ENCODE measurements at places on chromosomes 2 and 18.

DNA sequence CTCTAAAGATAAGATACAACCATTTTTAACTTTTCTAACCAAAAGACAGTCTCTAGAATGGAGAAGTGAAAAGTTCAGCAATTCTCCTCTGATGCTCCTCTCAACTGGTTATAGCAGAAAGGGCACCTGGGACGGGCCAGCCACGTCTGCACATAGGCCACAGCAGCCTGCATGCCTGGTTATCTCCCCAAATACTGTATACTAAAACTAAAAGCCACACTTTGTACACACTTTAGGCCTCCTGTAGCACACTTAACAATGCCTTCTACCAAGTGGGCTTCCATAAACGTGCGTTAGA lies 179.1 kb downstream of the ANKRD44 start:
- DNase-seq, result no peak

DNA sequence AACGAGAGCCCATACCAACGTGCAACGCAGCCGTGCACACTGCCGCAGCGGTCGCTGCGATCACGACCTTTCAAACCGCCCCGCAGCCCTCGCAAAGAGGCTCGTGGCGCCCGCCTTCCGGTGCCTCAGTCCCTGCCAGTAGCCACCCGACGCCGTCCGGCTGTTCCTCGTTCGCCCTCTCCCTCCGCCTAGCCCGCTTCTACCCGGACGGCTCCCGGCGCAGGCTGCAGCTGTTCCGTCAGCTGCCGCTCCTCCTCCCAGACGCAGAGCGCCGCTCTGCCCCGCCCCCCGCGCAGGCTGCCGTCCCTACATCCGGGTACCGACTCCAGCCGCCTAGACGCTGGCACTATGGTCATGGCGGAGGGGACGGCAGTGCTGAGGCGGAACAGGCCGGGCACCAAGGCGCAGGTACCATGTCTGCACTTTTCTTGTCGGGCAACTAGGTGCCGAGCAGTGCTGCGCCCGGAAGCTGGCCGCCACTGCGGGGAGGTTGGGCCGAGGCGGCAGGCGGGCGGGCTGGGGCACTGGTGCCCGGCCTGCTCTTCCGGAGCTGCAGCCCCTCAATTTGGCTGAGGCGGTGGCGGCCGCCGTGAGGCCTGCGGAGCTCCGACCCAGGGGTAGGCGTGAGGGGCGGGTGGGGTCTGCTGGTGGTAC lies at the start of gene MOB4:
TSS of gene MOB4 (plus strand) at position 328 of the 654 bp plus-strand sequence. CDS start at position 349, 21 bp downstream.
- peak; percentile 95 for DNase-seq

- DNase-seq, result no peak
These were observed 75.4 kb downstream of the EPC2 start for GRCh38 chr2:148719941-148720436.

GRCh38 chr2:228600265-228600664 lies 418.8 kb upstream of the SPHKAP start:
- no peak for DNase-seq

DNA sequence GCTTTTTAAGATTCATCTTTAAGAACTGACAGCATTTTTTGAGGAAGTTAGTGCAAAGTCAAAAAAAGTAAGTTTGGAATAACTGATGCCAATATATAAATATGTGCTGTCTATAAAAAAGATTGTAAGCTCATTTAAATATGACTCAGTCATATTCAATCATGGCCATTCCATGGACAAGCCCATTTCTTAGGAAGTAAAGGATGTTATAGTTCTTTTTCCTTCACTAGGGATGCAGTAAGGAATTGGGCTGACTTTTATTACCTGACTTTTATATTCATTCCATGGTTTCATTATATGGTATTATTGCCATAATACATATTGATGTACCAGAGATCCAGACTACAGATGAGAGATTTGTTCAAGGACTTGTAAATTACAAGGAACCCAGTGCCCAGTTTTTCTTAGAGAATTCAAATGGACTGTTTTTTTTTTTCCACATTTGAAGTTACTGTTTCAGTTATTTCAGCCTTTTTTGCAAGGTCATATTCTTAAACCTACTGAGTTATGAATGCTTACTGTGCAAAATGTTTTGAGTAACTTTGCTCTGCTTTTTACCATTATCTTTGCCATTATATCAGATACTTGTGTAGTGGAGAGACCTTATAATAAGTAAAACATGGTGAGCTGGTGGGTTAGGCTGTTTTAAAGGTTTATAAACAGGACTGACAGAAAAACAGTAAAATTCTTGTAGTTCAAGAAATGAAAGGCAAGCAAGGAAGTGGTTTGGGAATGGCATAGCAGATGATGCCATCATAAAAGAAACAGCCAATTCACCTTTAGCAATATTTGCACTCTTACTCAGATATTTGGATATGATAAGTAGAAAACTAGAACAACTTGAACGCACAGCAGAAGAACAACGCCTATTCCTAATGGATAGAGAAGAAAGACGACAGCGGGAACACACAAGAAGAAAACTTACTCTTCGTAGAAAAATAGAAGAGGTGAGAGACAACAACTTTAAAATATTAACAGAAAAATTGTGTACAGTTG lies 7.6 kb downstream of the FSIP2 start:
- no peak for DNase-seq

DNA sequence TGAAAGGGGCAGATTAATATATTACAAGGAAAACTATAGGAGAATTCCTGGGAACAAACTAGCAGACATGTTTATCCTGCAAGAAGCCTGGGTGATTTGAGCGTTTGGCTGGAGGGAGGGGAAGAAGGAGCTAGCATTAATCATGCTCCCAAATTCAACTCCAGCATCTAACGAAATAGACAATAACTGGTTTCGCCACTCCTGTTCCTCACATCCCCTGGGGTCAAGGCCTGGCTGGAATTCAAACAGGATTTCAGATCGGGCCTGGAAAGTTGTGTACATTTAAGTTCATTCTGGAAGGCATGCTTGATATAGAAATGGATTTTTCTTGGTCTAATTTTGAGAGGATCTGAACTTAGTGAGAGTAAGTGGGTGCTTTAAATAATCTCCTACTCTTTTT lies 126.1 kb upstream of the CTAGE1 start:
- DNase-seq, result no peak

DNA sequence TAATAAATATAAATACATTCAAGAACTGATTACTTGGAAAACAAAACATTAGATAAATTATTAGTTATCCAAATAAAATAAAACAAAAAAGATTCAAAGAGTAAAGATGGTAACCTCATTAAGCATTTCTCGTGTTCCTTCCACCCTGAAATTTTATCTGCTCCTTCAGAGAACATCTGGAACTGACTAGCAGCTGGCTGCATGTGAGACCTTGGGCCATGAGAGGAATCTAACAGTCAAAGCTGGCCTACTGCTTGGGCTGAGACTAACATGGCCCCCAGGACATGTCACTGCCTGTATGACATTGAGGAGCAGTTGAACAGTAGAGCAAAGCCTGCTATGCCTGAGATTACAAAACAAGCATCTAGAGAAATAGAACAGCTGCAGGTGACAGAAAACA lies 208.5 kb upstream of the ZSWIM2 start:
- no peak for DNase-seq

GRCh38 chr2:106080959-106081358 lies 113.1 kb downstream of the UXS1 start:
- DNase-seq, result no peak

DNA sequence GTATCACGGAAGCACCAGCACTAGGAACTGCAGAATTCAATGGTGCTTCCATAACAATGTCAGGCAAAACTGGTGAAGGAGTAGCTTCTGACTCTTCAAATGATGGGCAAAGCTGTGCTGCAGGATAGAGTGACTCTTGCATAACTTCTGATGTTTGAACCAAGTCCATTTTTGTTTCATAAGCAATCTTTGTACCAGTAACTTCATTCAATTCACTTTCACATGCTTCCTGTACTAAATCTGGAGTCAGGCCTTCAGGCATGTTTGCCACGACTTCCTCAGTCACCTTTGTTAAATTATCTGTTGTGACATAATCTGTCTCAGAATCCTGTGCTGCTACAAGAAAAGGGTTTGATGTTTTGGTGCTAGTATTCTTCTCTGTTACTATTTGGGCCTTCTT lies 24.0 kb downstream of the RTN4 start:
- no peak for DNase-seq

DNA sequence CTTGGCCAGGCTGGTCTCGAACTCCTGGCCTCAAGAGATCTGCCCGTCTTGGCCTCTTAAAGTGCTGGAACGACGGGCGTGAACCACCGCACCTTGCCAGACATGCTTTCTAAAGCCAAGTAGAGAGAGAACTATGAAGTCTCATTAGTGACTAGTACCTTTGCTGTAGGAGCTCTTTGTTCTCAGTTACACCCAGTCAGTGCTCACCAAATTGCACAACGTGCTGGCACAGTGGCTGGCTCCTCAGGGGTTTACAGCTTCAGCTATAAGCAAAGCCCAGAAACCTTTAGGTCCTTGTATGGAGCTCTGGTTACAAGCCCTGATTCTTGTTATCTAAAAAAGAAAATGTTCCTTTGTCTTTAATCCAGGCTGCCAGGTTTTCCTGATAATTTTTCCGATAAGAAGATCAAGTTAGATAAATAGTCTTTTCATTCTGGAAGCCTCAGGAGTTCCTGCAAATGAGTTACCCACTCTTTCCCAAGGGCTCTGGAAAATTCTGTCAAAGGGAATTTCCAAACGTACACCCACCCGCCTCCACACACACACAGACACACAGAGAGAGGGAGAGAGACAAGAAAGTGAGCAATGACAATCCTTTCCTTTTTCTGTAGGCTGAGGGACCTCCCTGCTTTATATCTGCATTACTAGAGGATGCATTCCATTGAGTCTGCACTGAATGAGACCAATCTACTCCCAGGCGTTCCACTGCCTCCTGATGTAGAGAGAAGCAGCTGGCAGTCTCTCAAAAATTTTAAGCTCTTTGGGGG lies 100.2 kb upstream of the CSRNP3 start:
- DNase-seq, result no peak

DNA sequence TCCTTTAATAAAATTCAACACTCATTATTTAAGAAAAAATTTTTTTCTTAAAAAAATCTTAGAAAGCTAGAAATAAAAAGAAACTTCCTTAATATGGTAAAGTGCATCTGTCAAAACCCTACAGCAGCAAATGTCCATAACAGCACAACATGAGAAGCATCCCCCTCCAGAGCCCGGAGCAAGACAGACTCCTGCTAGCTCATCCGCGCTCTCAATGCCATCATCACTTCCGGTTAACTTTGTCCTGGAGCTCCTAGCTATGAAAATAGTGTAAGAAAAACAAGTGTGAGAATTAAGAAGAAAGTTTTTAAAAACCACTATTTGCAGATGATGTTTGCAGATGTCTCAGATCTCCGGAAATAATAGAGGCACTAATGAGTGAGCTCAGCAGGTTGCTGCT lies 103.1 kb downstream of the TEX51 start:
- no peak for DNase-seq

GRCh38 chr2:219292616-219293015 lies 13.4 kb downstream of the DNAJB2 start:
- DNase-seq, result peak; percentile 1

- DNase-seq, result no peak
These were observed 15.0 kb downstream of the LYPD1 start for GRCh38 chr2:132654968-132655367.

GRCh38 chr18:54102123-54102522 lies 122.3 kb downstream of the MBD2 start:
- DNase-seq, result no peak

- DNase-seq, result no peak
These were observed 459.3 kb downstream of the GALR1 start for GRCh38 chr18:77708826-77709506.

DNA sequence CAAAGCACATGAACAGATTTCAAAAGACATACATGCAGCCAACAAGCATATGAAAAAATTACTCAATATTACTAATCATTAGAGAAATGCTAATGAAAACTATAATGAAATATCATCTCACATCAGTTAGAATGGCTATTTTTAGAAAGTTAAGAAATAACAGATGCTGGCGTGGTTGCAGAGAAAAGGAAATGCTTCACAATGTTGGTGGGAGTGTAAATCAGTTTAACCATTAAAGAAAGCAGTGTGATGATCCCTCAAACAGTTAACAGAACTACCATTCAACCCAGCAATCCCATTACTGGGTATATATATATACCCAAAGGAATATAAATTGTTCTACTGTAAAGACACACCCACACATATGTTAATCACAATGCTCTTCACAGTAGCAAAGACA lies 117.7 kb upstream of the SETBP1 start:
- no peak for DNase-seq

GRCh38 chr2:144403933-144404332 lies 116.0 kb downstream of the ZEB2 start:
- no peak for DNase-seq

DNA sequence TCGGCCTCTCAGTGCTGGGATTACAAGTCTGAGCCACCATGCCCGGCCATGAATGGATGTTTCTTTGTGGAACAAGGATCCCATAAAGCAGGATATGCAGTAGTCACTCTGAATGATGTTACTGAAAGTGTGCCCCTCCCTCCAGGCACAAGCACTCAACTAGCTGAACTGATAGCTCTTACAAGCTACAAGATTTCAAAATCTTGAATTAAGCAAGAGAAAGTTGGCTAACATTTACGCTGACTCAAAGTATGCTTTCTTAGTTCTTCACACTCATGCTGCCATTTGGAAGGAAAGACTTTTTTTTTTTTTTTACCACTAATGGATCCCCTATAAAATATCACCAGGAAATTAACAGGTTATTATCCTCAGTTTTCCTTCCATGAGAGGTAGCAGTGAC lies 549.0 kb upstream of the PKDCC start:
- no peak for DNase-seq

DNA sequence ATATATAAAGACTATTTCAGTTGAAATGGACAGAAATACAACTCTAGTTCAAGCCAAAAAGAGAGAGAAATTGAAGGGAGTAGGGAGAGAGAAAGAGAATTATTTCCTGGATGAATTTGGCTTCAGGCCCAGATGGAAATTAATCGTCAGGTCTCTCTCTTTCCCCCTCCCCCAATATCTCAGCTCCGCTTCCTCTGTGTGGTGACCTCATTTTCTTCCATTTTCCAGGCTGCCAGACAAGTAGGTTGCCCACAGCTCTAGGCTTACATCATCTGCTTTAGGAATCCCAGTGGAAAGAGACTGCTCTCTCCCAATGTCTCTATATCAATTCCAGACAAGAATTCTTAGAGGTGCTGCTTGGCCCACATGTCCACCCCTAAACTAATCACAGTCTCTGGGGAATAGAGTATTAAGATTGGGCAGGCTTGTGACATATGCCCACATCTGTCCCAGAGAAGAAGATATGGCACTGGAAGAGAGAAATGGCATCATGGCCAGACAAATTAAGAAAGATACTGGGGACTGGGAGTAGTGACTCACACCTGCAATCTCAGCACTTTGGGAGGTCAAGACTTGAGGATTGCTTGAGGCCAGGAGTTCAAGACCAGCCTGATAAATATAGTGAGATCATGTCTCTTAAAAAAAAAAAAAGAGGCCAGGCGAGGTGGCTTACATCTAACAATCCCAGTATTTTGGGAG lies 37.2 kb upstream of the CFAP36 start:
- no peak for DNase-seq

DNA sequence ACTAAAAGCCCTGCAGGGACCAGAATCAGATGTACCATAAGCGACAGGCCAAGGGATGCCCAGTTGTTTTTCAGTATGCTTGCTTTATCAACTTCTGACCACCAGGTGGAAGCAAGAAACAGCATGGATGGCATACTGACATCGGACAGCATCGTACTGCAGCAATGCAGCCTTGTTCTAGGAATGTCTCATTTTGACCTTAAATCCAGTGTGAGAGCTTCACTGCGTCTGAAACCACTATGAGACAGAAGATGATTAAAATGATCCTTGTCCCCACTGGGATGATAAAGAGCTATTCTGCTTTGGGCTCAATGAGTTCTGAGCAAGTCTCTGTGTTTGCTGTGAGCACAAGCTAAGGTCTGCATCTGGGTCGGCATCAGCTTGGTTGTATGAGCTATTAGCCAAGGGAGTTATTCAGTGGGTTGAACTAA lies 54.3 kb downstream of the CDK15 start:
- DNase-seq, result peak; percentile 47

Measured in activated CD4-positive, alpha-beta T cell treated with anti-CD3 and anti-CD28 coated beads for 48 hours (primary cell).